ENCODE measurements at places on chromosomes 5 and 9.

DNA sequence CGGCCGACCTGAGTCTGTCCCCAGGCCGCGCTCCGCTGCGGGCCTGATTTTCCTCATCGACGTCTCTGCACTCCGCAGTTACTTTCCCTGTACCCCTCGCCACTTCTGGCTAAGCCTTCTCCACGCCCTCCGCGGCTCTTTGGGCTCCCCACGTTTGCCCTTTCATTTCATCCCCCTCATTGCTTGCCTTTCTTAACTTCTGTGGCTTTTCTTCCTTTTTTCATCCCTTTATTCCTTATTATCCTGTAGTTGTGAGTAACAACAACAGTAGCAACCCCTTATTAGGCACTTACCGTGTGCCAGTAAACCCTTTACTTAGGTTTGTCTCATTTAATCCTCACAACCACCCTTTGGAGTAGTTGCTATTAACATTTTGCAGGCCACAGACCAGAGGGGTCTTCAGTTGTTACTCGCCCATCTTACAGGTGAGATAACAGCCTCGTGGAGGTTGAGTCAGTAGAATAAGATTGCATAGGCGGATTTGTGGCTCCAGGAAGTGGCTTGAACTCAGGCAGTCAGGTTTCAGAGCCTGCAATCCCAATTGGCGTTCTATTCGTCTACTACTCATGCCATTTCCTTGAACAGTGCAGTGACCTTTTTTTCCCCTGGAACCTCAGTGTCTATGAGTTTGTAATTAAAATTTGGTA lies 724 bp downstream of the TCERG1 start:
- DNase-seq: no peak

- peak; percentile 8 for DNase-seq
Measured at GRCh38 chr9:96331236-96331947, 29.4 kb upstream of the HSD17B3 start.

GRCh38 chr9:131217331-131218031 lies 58.8 kb downstream of the FAM78A start:
- no peak for DNase-seq

GRCh38 chr9:90851444-90851843 lies 49.8 kb downstream of the SYK start:
- DNase-seq: no peak

- DNase-seq: no peak
Measured at GRCh38 chr5:158545949-158546530, 553.7 kb downstream of the EBF1 start.

DNA sequence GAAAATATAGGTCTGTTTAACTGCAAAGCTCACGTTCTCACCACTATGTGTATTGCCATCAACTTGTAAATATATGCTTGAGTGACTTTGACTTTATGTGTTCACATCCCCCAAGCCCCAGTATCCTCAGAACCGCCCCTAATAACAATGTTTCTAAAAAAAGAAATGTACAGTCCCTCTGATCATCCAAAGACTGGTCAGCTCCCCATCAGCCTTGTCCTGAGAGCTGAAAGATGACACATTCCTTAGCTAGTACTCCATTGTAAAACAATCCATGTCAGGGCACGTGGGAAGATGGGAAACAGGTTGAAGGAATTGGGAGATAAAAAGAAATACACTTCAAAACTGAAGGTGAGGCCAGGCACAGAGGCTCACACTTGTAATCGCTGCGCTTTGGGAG lies 279.4 kb upstream of the WWC1 start:
- DNase-seq: no peak

DNA sequence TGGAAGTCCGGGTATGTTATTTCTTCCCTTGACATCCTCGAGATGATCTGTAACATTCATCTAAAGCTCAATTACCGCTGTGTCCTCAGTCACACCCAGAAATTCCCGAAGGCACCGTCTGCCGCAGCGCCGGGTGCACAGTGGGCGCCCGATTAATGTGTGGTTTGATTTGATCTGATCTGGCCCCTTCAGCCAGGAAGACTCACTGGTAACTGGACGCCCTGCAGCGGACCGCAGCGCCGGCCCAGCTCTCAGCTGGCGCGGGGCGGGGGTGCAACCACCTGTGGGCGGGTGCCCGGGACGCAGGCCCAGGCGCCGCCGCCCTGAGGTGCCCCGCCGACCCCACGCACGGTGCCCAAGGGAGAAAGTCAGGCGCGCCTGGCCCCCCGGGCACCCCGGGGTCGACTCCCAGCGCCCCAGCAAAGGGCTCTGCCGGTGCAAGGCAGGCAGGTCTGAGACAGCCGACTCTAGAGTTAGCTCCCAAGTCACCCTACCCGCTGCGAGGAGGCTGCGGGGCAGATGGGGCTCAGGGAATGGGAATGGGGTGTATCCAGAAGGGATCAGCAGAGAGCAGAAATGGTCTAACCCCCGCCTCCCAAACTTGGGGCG lies 1.7 kb downstream of the EPB41L4B start:
- no peak for DNase-seq

DNA sequence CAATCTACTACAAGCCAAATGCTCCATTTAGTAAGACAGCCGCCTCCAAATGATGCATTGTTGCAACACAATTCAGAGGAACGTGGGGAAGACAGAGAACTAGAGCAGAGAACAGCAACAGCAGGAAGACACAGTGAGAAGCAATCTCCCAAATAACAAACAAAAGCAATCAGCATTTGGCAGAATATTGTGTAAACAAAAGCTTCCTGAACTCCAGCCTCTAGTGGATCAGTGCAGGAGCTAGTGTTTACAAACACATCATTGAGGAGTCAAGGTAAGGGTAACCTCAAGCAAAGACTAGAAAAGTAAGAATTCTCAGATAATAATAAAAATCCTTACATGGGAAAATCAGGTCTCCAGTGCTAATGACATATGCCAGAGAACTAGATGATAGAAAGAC lies 20.6 kb downstream of the FST start:
- no peak for DNase-seq

DNA sequence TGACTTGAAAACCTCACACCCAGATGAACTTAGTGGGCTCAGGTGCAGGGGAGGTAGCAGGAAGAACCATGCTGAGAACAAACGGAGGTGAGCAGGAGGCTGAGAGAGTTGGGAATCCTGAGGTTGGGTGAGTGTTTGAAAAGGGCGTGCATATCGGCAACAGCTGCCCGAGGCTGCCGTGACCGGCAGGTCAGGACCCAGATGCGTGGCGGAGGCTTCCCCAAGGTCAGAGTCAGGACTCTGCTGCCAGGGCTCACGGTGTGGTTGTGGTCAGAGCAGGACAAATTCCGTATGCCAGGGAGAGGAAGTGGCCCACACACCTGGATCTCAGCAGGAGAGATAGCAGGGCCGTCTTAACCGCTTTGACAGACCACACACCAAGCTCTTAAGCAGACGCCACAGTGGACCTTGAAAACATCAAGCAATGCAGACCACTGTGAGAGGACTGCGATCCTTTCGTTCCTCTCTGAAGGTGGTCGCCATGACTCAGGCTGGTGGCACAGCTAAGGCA lies 43.1 kb downstream of the ADAMTS16 start:
- no peak for DNase-seq

DNA sequence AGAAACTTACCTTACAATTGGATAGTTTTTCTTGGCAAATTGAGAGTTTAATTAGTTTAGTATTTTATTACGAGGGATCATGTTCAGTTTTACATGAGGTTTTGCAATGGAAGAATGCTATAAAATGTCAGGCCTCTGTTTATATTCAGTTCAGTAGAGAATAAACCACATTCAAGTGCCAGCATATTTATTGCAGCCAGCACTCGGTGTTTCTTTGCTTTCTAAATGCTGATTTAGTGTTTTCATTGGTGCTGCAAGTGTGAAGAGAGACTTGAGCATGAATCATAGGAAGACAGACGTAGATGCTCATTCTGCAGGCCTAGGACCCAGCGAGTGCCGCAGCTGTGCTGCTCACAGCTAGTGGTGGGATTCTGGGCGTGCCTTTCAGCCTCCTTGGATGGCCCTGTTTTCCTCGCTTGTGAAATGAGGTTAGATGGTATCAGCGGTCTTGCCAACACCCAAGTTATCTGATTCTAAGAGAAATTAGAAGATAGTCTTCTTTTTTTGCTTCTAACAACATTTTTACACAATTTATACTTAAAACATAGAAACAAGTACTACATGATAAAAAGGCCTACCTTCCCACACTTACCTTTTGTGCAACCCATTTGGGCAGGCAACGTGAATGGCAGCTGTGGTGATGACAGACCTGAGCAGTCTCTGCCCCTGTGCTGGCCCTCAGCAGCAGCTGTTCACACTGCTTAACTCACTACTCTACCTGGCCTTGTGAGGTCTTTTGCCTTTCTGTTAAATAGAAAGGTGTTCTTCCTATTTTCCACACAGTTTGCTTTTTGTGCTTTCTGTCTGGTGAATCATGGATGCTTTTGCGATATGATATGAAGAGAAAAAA lies 26.8 kb upstream of the TNFAIP8 start:
- peak; percentile 70 for DNase-seq

- DNase-seq: no peak
Measured at GRCh38 chr5:17302604-17303003, 85.2 kb downstream of the BASP1 start.

- no peak for DNase-seq
Measured at GRCh38 chr5:88667496-88668201, 215.3 kb downstream of the MEF2C start.

- DNase-seq: no peak
Measured at GRCh38 chr5:140236891-140237598, 62.1 kb downstream of the CYSTM1 start.

- DNase-seq: no peak
Measured at GRCh38 chr9:1722404-1722803, 292.7 kb upstream of the SMARCA2 start.

- DNase-seq: no peak
Measured at GRCh38 chr5:11377896-11378295, 526.4 kb downstream of the CTNND2 start.

GRCh38 chr9:136614967-136615623 lies 47.6 kb upstream of the EGFL7 start:
- DNase-seq: no peak

GRCh38 chr5:149455889-149456409 lies 76.9 kb upstream of the IL17B start:
- DNase-seq: peak; percentile 81

- peak; percentile 86 for DNase-seq
Measured at GRCh38 chr5:115816226-115817081, at the start of gene CDO1. TSS of gene CDO1 (minus strand) at chr5:115816659. CDS start at chr5:115816397, 262 bp downstream.

DNA sequence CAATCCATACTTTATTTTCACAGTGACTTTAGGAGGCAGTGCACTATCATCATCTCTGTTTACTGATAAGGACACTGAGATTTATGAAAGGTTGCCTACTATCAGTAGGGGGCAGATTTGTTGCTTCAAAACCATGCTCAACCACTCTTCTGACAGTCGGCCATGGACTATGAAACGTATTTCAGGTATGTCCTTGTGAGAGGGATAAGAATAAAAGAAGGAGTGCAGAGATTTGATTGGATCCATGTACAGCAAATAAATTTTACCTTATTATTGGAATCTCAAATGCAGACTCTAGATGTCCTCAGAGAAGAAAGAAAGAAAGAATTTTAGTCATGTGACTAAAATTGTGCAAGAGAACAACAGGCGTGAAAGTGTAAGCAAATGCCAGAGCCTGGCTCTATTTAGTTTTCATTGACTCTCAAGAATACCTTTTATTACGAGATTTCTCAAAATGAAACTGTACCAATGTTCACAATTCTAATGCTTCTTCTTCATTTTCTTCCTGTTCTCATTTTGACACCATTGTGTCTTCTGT lies 296.6 kb upstream of the RASA1 start:
- DNase-seq: peak; percentile 38

- peak; percentile 69 for DNase-seq
Measured at GRCh38 chr5:127723571-127723970, 20.4 kb downstream of the CCDC192 start.

- DNase-seq: peak; percentile 61
Measured at GRCh38 chr9:6584881-6585597, 60.5 kb downstream of the GLDC start.

GRCh38 chr5:96081276-96081858 lies 119.7 kb upstream of the ELL2 start:
- DNase-seq: no peak

GRCh38 chr9:91060520-91061343 lies 259.1 kb downstream of the SYK start:
- peak; percentile 97 for DNase-seq

DNA sequence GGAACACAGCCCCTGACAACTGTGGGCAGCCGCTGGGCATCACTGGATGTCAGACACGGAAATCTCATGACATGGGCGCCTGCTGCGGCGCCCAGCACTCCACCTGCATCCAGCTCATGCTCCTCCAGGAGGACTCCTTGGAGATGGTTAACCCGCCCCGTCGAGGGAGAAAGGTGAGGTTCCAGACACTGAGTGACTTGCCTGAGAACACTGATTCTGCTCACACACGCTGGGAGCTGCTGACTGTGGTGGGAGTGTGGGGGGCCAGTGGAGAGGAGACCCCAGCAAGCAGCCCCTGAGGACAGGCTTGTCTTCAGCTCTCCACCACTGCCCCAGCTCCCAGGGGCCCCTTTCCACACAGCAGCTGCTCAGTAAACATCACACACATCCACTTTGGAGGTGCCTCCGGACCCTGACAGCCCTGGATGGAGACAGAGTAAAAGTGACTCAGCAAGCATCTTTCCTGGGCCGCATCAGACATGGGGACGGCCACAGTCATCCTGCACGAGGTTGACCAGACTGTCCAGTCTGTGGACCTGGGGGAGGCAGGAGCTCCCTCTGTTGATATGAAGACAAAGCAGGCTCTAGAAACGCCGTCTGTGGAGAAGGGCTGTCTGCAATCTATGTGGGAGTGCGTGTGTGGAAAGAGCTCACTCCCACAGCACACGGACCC lies 283.7 kb upstream of the IRX4 start:
- DNase-seq: no peak

GRCh38 chr5:88724201-88724600 lies 158.8 kb downstream of the MEF2C start:
- peak; percentile 24 for DNase-seq

DNA sequence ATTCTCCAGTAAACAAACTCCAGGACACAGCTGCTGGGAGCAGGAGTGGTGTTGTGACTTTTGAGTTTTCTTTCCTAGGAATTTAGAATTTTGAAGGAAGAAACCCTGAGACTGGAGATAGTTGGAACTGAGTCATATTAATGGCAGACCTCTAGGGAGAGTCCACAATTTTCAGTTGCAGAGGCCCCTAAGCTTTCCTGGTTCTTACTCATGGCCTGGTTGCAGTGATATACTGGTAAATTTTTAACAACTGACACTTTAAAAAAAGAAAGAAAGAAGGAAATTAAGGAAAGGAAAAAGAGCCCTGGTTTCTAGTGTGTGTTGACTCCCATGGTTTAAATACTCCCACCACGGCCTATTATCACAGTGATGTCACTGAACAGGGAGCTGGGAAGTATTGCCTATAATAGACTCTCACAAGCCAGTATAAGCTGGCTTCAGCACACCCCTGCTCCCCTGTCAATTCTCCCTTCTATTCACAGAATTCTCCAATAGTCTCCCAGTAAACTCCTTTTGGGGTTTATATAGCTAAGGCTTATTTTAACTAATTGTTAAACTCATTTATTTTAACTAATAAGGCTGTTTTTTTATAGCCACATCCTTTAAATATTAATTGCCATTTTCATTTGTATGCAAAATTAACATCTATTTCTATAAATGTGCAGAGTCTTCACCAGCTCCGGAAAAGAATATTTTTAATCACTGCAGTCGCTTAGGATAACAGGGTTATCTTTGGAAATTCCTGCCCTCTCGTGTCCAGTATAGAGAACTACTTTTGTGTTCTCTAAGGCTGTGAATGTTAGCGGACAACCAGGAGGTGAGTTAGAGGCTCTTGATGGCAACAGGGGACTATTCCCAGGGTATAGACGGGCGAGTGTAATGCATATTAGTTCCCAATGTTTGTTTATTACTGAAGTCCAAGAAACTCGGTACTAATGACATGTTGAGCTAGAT lies 59.7 kb downstream of the GGTA1 start:
- DNase-seq: no peak
